Hematopoietic multipotent progenitor cell treated with erythropoietin and hydrocortisone succinate and interleukin-3 and kit ligand, for 8 days (in vitro differentiated cells): ENCODE measurements at places on chromosomes 7 and 10.

DNA sequence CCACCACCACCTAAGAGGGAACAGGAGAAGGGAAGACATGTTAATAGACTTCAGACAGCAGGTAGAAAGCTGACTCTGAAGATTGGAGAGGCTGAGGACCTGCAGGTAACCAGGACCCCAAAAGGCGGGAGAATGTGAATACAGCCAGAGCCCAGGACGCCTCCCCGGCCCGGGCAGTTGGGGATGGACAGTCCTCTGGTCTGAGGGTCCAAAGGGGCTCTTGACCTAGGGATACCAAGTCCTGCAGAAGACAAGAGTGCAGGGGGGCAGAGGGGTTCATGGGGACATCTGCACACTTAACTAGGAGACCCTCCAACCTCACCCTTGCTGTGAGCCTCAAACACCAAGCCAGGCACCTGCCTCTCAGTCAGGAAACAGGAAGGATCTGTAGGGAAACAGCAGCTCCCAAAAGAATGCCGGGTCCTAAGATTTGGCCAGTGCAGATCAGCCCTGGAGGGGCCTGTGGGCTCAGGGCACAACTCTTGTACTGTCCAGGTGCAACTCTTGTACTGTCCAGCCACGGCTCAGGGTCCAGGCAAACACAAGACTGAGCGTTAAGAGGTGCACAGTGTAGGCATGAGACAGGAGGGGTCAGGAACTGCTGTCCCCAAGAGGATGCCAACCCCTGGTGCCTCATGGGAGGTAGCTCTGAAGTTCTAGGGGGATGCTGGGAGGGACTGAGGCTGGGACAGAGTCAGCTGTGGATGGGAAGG is 2.3 kb upstream of the STK32C start:
- no peak for DNase-seq

- no peak for DNase-seq
Observed at GRCh38 chr10:123909866-123910265, 18.3 kb upstream of the CPXM2 start.

GRCh38 chr7:71393661-71394060 is 261.7 kb downstream of the GALNT17 start:
- no peak for DNase-seq

DNA sequence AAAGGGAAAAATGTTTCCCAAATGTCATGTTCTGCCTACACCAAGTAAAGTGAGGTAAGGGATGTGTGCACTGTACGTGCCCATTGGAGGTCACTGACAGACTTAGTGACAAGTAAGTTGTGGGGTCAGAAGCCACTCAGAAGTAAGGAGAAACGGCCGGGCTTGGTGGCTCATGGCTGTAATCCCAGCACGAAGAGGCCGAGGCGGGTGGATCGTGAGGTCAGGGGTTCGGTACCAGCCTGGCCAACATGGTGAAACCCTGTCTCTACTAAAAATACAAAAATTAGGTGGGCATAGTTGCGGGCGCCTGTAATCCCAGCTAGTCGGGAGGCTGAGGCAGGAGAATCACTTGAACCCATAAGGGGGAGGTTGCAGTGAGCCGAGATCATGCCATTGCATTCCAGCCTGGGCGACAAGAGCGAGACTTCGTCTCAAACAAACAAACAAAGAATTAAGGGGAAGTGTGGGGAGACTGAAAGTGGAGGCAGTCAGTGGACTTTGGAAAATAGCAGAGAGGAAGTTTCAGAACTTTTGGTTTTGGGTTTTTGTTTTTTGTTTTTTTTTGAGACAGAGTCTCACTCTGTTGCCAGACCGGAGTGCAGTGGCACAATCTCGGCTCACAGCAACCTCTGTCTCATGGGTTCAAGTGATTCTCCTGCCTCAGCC is 114.8 kb downstream of the WDFY4 start:
- no peak for DNase-seq

- peak; percentile 48 for DNase-seq
Observed at GRCh38 chr10:99682752-99683151, 23.4 kb downstream of the ENTPD7 start.

DNA sequence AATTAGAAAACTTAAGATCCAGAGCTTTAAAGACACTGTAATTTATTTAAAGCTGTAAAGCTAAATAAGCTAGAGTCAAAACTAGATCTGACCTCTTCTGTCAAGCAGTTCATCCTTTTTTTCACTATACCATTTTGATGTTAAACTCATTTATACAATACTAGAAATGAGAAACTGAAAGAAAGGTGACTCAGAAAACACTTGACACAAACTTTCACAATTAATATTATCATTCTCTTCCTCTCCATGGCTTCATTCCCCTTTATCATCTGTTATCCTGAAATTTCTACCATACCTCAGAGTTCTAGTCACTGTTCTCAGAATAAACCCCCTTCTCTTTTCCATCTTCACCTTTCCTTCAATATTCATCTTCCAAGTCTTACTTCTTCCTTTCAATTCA is 1.3 kb downstream of the FIGNL1 start:
- no peak for DNase-seq

DNA sequence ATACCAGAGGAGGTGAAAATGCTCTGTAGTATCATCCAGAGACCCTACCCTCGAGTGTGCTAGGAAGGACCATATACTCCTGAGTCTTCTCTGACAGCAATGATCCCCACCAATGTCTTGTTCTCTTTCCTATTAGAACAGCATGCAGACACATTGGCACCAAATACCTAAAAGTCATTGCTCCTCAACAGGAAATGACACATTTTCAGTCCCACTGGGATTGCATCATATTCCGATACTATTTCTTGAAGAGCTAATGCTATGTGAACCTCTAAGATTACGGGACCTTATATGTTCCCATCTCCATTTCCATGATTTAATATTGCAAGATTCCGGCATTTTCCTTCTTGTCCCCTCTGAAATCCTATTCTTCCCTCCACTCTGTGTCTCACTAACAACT is 177.4 kb downstream of the NRP1 start:
- no peak for DNase-seq

DNA sequence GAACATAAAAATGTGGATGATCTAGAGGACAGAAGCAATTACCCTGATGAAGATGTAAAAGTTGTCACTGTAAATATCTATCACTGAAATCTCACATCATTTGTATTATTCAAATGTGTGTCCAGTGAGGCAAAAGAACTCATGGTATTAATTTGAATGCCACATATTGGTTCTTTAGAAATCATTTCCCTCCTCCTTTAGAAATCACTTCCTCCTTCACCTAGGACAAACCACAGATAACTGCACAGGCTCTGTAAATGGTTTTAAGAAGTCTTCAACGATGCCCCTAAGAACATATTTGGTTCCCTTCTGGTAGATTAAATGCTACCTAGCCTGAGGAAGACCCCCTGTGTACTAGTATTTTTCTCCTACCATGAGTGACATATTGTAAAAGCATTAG is 33.1 kb upstream of the ZNF518A start:
- DNase-seq, result no peak

GRCh38 chr7:66283003-66283920 is 78.1 kb downstream of the TPST1 start:
- no peak for DNase-seq
